ENCODE measurements at places on chromosomes 5 and 9.
A peak's percentile ranks its signal among the peaks of the same experiment; 100 is the strongest.

- DNase-seq: no peak
These were observed 896 bp upstream of the PCSK5 start for GRCh38 chr9:75889577-75889976.

DNA sequence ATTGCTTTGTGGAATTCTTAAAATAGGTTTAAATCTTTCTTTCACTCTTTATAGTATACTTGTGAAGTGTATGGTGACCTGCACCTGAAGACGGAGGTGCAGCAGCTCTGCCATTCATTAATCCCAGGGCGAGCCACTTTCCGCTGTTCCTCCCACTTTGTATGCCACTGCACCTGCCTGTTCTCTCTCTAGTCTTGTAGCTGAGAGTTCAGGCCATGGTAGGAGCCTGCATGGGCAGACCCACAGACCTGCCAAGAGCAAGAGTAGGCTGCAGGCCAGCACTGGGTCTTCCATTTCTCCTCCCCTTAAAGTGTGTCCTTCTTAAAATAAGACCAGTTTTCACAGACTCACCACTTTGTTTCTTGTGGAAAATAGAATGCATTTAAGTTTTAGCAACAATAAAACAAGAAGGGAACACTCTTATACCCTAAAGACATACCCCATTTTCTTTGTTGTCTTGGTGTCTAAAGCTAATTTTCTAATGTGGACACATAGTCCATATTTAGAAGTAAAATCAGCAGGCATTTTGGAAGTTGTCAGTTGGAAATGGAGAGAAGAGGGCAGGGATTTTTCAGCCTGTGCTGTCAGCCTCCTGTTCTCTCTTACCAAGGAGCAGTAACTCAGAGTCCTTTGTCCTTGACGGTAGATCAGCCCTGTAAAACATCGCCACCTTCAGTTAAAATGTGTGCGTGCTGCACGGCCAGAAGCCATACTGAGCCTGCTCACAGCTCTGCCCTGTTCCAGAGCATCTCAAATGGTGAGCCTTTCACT is 103.2 kb downstream of the SNCAIP start:
- peak; percentile 24 for DNase-seq

DNA sequence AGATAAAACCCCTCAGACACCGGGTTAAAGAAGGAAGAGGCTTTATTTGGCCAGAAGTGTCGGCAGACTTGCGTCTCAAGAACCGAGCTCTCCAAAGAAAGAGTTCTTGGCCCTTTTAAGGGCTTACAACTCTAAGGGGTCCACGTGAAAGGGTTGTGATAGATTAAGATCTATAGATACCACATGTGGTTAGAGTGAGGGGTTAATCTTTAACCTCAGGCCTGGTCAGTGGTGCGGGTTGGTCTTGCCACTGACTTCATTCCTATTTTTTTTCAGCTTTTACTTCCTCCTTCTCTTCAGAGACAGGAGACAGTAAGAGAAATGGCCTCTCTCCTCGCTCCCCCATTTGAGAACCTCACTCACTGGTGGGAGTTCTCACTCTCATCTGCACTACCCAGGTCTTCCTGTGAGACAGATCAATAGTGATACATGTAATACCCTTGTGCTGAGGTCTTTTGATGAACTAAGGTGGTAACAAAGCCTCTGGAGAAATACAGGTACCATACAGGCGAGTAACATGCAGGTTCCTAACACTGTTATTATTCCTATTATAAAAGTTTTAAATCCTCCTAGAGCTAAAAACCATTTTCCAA is 52.4 kb upstream of the COX7C start:
- no peak for DNase-seq

DNA sequence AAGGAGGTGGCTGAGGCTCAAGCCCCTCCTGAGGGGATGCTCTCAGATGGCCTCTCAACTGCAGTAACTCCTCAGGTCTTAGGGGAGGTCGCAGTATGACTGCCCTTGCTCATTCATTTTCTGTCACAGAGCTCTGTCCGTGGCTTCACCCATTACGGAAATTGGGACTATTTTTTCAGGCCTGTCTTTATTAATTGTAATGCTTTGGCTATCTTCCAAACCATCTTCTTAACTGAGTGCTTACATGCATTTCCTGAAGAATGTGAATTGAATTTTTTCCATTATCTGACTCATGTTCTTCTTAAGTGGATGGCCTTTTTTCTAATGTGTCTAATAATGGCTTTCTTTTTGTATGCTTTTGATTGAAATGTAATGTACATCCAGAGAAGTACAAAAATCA is 36.4 kb upstream of the SV2C start:
- DNase-seq: no peak

- no peak for DNase-seq
These were observed 91.1 kb upstream of the CER1 start for GRCh38 chr9:14813336-14814248.

DNA sequence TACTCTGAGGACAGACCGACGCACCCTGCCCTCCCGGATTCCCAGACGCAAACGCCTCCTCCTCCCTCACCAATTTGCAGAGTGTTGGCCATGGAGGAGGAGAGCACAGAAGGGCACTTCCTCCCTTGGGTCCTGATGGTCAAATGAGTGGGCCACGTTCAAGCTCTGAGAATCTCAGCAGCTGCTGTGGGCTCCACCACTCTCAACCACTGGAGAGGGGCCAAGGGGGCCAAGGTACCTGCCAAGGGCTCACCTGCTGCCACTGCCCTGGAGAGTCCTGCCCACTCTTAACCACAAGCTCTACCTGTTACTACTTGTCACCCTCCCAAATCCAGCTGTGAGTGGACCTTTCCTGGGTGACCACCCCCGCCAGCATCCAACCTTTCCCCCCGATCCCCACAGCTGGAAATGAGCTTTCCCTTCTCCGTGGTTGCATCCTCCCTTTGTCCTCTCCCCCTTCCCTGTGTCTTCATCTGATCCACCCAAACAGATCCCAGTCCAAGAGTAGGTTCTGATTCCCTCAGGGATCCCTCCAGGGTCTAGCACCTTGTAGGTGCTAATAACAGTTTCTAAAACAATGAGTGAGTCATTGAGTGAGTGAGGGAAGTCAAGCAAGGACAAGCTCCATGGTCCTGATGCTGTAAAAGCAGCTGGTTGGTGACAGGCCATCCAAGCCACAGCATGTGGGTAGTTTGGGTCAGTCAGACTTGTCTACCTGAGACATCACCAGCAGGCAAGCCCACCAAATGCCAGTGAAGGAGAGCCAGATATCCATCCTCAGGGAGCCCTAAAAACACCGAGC is 69.7 kb downstream of the FAM114A2 start:
- no peak for DNase-seq

DNA sequence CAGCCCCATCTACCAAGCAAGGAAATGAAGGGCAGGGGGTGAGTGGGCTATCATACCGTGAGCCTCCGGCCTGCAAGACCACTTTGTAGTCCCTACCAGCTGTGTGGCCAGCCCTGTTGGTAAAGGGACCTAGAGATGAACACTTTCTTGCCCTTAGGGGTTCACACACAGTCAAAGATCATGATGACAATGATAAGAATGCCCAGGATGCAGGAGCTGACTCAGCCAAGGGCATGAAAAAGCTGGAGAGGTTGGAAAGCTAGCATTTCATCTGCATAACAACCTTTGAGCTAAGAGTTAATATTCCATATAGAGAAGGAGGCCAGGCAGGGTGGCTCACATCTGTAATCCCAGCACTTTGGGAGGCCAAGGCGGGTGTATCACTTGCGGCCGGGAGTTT is 19.2 kb upstream of the FGFR4 start:
- DNase-seq: no peak

DNA sequence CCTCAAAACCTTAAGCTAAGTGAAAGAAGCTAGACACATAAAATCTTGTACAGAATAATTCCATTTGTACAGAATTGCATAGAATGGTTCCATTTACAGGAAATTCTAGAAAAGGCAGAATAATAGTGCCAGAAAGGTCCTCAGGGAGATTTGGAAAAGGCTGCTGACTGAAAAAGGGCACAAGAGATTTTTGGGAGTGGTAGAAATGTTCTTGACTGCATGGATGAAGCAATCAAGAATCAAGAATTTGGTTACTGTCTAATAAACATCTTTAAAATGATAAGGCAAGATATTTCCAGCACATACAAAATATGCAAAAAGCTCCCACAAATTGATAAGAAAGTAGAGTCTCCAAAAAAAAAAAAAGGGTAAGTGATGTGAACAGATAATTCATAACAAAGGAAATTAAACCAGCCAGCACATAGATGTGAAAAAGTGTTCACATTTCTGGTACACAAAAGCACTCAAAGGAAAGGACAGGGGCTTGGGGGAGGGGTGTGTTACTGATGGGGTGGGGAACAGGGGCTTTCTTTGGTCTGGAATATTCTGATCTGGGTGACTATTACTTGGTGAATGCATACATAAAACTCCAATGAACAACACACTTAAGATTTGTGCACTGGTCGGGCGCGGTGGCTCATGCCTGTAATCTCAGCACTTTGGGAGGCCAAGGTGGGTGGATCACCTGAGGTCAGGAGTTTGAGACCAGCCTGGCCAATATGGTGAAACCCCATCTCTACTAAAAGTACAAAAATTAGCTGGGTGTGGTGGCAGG is 85.2 kb downstream of the SHC3 start:
- DNase-seq: no peak

- no peak for DNase-seq
These were observed 808.0 kb downstream of the TLE1 start for GRCh38 chr9:80881320-80881719.

- no peak for DNase-seq
These were observed 176.1 kb downstream of the ISL1 start for GRCh38 chr5:51559339-51559738.

GRCh38 chr9:11235061-11235460 is 622.3 kb upstream of the PTPRD start:
- DNase-seq: no peak

- no peak for DNase-seq
These were observed 2.0 kb downstream of the PDLIM7 start for GRCh38 chr5:177495243-177496060.

- no peak for DNase-seq
These were observed 13.3 kb upstream of the SPATA24 start for GRCh38 chr5:139417214-139417613.

DNA sequence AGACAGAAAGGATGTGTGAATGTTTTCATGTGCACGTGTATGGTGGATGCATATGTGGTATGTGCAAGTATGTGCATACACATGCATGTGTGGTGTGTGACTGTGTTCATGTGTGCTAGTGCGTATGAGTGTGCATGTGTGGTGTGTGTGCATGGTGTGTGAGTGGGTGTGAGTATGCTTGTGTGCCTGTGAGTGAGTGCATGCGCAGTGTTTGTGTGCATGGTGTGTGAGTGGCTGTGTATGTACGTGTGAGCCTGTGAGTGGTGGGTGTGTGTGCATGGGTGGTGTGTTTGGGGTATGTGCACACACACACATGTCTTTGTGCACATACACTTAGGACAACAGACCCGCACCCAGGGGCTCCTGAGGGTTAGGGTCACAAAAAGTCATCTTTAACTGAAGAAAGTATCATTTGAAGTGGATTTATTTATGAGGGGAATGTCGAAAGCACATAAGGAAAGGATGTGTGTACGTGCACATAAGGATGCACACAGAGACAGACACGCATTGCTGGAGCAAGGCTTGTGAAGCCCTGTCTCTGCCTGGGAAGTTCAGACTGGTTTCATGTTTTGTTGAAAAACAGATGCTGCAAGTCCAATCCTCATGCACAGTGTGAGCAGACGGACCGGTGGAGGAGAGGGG is 237.0 kb downstream of the SYK start:
- DNase-seq: no peak

DNA sequence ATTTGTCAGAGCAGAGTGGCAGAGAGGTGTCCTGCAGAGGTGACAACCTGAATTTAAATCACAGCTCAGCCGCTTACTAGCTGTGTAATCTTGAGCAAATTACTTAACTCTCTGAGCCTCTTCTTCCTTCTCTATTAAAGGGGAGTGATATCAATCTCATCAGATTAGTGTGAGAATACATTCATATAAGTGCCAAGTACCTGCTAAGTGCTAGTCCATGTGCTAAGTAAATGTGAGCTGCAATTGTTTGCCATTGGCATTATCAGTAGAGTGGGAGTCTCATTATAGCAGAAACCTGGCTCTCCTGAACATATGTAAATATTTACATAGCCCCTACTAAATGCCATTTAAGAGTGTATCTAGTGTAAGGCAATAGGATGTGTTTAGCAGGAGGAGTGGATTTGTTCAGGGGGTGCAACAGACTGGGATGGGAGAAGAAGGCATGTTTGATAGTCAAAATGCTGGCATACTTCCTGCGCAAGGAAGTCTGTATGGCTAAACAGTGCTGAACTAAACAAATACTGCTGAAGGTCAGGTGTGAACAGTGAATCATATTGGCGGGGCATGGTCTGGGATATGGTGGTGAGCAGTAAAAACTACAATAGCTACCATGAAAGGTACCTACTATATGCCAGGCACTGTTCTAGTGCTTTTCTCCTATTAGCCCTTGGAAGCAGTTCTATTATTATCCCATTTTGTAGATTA is 74.5 kb downstream of the F2RL2 start:
- DNase-seq: no peak

DNA sequence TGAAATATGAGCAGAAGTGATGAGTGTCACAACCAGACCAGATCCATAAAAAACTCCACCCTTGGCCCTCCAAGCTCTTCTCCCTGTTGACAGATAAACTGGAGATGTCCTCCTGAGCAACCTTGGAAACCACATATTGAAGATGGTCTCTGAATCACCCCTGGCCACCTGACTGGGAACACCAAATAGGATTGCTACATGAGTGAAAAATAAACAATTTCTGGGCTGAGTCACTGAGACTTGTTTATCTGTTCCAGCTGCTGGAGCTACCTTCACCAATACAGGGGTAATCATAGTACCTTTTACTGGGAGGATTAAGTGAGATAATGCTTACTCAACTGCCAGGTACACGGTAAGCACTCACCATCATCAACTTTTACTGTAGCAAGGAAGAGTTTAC is 53.3 kb downstream of the PCA3 start:
- no peak for DNase-seq

GRCh38 chr9:9124616-9125015 is 1325.0 kb upstream of the DMAC1 start:
- no peak for DNase-seq

- DNase-seq: no peak
These were observed 43.1 kb downstream of the MARCHF6 start for GRCh38 chr5:10396552-10396951.

DNA sequence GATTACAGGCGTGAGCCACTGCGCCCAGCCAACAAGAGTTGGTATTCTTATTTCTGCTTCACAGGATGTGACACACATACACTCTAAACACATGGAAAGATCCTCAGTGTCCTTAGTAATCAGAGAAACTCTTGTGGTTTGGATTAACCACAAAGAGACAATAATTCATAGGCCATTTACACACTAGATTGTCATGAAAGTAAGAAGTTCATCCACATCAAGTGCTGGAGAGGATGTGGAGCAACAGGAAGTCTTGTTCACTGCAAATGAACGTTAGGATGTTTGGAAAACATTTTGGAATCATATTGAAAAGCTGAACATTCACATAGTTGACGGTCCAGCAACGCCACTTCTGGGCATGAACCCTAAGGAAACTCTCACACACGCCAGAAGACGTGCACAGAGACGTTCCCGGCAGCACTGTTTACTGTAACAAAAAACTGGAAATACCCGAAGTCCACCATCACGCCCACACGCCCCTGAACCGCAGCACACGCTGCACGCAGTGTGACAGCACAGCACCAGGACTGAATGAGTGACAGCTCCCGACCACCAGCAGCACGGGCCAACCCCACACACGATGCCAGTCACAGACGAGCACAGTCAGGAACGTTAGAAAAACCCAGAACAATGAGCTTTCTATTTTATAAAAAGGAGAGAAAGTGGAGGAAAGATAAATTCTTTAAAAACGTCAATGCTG is 87.6 kb downstream of the COL23A1 start:
- no peak for DNase-seq

GRCh38 chr5:120456006-120456405 is 8.1 kb upstream of the PRR16 start:
- no peak for DNase-seq

Data from NCI-H1930 (cell line).